Activated naive CD8-positive, alpha-beta T cell treated with anti-CD3 and anti-CD28 coated beads, Interleukin-2, amount 50 U/mL, for 24 hours (primary cell): ENCODE measurements at places on chromosomes 6 and 20.

DNA sequence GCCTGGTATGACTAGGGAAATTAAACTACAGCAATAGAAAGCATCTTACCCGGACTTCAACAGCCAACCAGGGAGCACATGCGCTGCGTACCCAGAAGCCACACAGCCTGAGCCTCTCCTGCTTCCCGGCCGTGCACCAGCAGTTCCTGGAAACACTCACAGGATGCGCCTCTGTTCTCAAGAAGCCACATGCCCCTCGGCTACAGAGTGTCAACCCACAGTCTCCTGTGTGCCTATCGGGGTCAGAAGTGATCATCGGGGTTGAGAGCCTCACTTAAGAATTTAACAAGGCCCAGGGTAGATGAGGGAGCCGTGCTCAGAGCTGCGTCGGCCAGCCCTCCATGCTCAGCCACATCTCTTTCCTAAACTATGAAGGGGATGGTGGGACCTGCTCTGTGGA, 147.2 kb upstream of the GGTLC1 start:
- DNase-seq: no peak

DNA sequence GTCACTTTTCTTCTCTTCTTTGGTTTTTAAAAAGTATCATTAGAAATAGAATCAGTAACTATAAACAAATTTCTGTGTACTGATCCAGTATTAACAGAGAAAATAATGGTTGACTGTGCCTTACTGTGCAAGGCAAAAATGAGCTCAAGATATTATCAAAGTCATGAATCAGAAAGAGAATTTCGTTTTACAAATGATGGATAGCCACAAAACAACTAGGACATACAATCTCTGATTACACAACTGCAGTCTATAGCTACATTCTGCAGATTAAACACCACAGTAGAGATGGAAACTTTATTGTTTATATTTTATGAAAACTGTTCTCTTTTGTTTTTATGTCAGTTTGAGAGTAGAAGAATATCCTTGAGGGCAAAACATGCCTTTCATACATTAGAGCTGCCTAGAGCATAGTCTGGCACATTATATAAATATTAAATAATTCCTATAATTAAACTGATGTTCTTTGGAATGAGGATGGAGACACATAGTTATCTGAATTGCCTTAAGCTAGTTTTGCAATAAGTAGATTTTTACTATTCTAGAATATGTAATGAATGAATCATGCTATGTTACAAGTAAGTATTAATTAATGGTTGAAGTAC, 333.1 kb downstream of the LAMA2 start:
- no peak for DNase-seq

- DNase-seq: no peak
These were observed 167.2 kb downstream of the ARID1B start for GRCh38 chr6:156944412-156944811.

DNA sequence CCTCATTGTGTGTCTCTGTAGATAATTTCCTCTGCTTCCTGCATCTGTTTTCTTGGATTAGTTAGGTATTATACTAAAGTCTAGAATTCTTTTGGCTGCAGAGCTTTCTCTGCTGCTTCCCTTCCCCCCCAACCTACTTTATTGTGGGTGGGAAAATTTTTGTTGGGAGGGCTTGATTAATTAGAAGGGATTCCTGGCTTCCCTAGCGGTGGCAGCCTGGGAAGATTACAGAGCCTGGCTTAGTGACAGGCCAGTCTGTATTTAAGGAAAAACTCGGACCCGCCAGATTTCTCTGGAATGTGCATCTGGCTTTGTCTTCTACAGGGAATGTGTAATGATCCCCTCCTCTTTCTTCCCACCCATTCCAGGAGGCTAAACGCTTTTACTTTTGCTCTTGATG, 31.2 kb downstream of the SLX4IP start:
- no peak for DNase-seq

GRCh38 chr6:99364026-99364425, 14.6 kb upstream of the FAXC start:
- DNase-seq: no peak

- DNase-seq: no peak
These were observed 87.8 kb downstream of the UTRN start for GRCh38 chr6:144372611-144373594.

GRCh38 chr6:70371454-70372105, 41.7 kb upstream of the FAM135A start:
- no peak for DNase-seq

- no peak for DNase-seq
These were observed 20.9 kb downstream of the KCTD20 start for GRCh38 chr6:36463676-36464075.

DNA sequence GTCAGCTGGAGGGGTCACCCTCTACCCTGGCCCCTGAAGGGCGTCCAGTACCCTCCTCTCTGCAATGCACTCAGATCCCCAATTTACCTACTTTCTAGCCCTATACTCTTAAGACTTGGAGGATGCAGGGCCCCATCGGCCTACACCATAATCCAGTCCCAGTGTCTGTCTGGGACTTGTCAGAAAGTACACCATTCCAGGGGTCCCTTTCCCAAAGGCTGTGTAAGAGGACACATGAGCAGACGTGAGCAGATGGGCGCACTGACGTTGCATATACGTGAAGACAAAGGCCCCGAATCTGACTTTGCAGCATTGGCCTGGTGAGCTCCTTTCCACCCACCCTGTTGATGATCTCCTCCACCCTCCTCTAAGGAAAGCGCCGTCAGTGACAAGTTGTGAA, 20.9 kb upstream of the SMOC2 start:
- DNase-seq: no peak

GRCh38 chr6:108565091-108565766, 4.5 kb downstream of the FOXO3 start:
- no peak for DNase-seq

DNA sequence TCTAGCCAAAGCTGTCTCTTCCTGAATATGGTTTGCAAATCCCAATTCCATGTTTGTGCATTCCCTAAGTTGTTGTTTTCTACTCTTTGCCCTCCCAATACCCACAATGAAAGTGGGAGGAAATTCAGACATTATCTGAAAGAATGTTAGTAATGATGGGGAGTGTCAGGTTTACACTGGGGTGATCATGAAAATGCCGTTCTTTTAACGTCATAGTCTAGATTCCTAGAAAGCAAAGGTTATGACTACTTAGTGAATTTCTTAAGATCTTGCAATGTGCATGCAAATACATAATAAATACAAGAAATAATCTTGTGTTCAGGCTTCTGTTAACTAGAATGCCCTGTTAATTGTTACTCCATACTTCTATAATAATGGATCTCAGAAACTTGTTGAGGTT, 101.0 kb downstream of the LCA5 start:
- no peak for DNase-seq

GRCh38 chr6:31353384-31353945, 3.5 kb downstream of the HLA-B start:
- DNase-seq: no peak

DNA sequence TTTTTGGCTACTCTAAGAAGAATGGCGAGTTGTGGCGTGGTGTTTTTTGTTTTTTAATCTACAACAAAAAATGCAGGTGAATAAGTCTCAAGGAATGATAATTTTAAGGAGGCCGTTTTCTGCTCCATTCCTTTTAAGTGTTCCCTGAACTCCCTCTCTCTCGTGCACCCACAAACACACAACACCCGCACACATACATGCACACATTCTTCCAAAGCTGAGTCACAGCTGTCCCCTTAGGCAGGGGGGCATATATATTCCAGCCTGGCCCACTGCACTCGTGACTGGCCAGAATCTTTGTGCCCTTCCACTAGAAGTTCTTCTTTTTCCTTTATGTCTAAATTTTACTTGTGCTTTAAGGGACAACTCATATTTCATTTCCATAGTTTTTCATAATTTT, 405.7 kb downstream of the LMBRD1 start:
- DNase-seq: no peak

DNA sequence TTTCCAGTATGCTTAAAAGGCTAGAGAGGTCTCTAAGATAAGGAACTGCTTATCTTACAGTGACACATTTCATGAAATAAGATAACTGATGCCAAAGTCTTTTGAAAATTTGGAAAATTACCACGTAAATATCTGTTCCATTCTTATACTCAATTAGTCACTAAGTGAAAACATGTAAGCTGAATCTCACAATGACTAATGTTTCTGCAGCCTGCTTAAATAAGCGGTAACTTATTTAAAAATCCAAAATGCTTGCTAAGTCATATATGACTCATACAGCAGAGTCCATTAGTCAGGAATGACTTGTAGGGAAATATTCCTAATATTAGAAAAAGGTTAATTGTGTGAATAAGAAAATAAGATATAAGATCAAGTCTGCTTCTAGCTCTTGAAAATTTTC, 27.8 kb upstream of the LGSN start:
- DNase-seq: no peak

GRCh38 chr20:63785691-63786131, 45.4 kb downstream of the ZBTB46 start:
- no peak for DNase-seq
